ENCODE measurements at places on chromosomes 12 and 14. TPM values are rescaled to one million over a fixed set of nuclear protein-coding genes. Genes with fewer than 3 reads are reported as not detected.

- no peak for DNase-seq
Measured at GRCh38 chr12:104538891-104539462, 82.2 kb downstream of the CHST11 start.

The C12orf43 gene
- 10.6 TPM for polyA plus RNA-seq

DNA sequence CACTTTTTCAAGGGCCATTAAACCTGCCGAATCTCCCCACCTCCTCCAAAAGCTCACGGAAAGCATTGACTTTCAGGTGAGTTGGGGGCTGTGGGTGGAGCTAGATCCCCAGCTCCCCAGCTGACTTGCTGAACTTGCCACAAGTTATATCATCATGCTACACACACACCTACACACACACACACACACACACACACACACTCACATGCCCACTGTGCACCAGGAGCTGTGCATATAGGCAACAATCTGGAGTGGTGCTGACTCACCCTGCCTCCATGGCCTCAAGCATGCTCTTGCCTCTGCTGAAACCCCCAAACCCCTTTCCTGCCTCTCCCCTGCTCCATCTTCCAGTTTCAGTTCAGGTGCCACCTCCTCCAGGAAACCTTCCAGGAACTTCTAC lies 26.1 kb downstream of the SERPINA3 start:
- no peak for DNase-seq

GRCh38 chr14:101110729-101111619 lies 207.5 kb upstream of the RTL1 start:
- no peak for DNase-seq

GRCh38 chr14:93891756-93892504 lies 35.2 kb upstream of the FAM181A start:
- DNase-seq, result no peak

The DIO2 gene
- 1.8 TPM for polyA plus RNA-seq

- DNase-seq, result no peak
Measured at GRCh38 chr12:107372229-107372658, 278.9 kb upstream of the CRY1 start.

The FGF6 gene
- polyA plus RNA-seq, result 58.5 TPM

The MEG3 gene
- polyA plus RNA-seq, result 6,363 TPM

The ASIC1 gene
- polyA plus RNA-seq, result 9.1 TPM

The RPGRIP1 gene
- polyA plus RNA-seq, result 0.82 TPM

The WNT5B gene
- 34.3 TPM for polyA plus RNA-seq

The GPRC5D gene
- 0.32 TPM for polyA plus RNA-seq

The CCDC177 gene
- not detected for polyA plus RNA-seq

The PTPRR gene
- 0.67 TPM for polyA plus RNA-seq

GRCh38 chr14:77040741-77041653 lies 12.5 kb upstream of the IRF2BPL start:
- no peak for DNase-seq

The MYF6 gene
- polyA plus RNA-seq, result 90.3 TPM

The TMPRSS12 gene
- polyA plus RNA-seq, result 0.04 TPM

Measured in forelimb muscle (tissue), 1 donor.